Activated CD8-positive, alpha-beta T cell treated with anti-CD3 and anti-CD28 coated beads for 36 hours (primary cell): ENCODE measurements at places on chromosomes 4 and X. TPM values are rescaled to one million over a fixed set of nuclear protein-coding genes. Genes with fewer than 3 reads are reported as not detected.

The KLHL4 gene
- total RNA-seq = not detected

The CXXC4 gene
- total RNA-seq = not detected

The FAM193A gene
- total RNA-seq = 22.9 TPM

The VSIG1 gene
- 0.61 TPM for total RNA-seq

The PHEX gene
- total RNA-seq = 22.7 TPM

The TLR6 gene
- total RNA-seq = 2.0 TPM
